Activated CD4-positive, alpha-beta T cell treated with anti-CD3 and anti-CD28 coated beads, Interleukin-2, amount 50 U/mL, for 4 hours (primary cell): ENCODE measurements at places on chromosomes 7 and 10.

- no peak for DNase-seq
Measured at GRCh38 chr7:23893176-23893941, 183.3 kb downstream of the STK31 start.

GRCh38 chr7:31100445-31100844 lies 48.3 kb downstream of the ADCYAP1R1 start:
- no peak for DNase-seq

DNA sequence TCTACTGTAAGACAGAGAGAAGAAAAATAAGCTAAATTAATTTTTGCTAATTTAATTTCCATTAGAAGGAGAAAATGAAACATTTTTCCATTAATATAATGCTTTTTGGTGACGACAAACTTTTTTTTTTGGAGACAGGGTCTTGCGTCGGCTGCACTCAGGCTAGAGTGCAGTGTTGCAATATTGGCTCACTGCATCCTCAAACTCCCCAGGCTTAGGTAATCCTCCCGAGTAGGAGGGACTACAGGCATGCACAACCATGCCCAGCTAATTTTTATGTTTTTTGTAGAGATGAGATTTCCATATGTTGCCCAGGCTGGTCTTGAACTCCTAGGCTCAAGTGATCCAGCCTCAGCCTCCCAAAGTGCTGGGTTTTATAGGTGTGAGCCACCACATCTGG lies 229.8 kb upstream of the LRRN3 start:
- DNase-seq, result no peak

GRCh38 chr10:65294329-65294728 lies 1631.5 kb upstream of the LRRTM3 start:
- DNase-seq, result no peak

DNA sequence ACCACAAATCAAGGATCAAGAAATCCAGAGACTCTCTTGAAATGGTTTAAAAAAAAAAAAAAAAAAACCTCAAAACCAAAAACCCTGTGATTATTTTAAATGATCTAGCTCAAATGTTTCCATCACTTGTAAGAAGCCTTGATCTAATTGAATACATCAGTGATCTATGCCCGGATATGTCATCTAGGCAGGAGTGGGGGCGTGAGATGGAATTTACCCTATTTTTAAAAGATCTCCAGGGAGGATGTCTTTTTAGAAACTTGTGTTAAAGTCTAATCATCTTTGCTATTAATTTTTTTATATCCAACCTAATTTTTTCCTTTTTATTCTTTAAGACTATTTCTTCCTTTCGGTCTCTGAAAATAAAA lies 101.4 kb upstream of the PDLIM1 start:
- no peak for DNase-seq

- DNase-seq, result no peak
Measured at GRCh38 chr10:62175251-62175650, 93.4 kb downstream of the RTKN2 start.

DNA sequence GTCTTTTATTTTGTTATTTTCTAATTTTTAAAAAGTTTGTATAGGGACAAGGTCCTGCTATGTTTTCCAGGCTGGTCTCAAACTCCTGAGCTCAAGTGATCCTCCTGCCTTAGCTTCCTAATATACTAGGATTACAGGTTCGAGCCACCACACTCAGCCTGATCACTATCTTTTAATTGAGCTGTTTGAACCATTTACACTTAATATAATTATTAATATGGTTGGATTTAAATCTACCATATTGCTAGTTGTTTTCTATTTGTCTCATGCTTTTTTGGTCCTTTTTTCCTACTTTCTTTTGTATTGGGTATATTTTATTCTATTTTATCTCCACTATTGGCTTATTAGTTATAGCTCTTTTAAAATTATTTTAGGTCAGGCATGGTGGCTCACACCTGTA lies 13.2 kb upstream of the CNOT4 start:
- no peak for DNase-seq

- DNase-seq, result no peak
Measured at GRCh38 chr10:117476281-117476680, 66.3 kb upstream of the EMX2 start.

DNA sequence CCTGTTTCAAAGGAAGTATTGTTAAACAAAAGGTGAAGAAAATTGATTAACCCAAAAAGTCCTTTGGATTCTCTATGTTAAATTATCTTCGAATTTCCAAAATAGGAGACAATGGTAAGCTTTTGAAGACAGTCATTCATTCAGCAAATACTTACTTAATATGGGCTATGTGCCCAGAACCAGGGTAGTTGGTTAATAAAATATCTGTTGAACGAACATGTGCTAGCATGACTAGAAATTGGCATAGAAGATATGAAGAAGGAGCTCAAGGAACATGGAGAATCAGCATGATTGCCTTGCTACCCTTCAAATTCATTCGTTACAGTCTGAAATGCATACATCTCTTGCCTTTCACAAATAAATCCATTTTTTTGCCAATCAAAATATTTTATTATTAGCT lies 123.1 kb upstream of the RHEB start:
- no peak for DNase-seq

- DNase-seq, result no peak
Measured at GRCh38 chr10:68223535-68224165, 8.3 kb downstream of the ATOH7 start.

- DNase-seq, result no peak
Measured at GRCh38 chr10:78464118-78464855, 430.6 kb downstream of the RPS24 start.

DNA sequence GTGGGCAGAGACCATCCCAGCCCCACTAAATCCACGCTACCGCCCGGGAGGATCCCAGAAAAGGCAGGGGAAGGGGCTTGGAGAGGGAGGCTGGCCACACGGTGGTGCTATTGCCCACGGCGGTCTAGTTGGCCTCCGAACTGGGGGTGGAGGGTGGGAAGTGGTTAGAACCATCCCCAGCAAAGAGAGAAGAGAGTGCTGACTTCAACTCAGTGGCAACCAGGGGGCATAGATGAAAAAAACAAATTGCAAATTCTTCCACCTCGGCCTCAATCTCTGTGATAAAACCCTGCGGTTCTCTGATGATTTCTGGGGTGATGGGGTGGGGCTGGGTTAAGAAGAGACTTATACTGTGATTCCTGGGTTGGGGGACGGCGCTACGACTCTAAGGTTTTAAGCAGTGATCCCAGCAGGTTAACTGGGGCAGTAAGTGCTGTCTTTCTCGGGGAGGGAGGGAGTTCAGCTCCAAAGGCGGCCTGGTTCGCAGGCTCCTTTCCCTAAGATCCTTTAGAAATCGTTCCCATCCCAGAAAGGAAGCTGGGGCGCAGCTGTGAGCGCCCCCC lies 154.5 kb upstream of the LYZL2 start:
- peak; percentile 82 for DNase-seq

DNA sequence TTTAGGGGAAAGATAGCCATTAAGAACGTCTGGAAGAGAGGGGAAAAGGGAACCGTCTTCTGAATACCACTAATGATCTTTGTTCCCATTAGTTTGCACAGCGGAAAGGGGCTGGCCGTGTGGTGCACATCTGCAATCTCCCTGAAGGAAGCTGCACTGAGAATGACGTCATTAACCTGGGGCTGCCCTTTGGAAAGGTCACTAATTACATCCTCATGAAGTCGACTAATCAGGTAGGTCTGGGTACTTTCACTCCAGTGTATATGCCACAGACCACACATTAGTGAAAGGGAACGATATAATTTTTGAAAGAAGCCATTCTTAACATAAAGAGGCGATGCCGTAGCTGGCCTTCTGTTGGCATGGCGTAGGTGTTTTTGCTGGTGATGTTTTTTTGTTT lies 74.3 kb upstream of the PDCD4 start:
- no peak for DNase-seq

GRCh38 chr10:49523301-49523700 lies 15.6 kb downstream of the ERCC6 start:
- DNase-seq, result no peak

DNA sequence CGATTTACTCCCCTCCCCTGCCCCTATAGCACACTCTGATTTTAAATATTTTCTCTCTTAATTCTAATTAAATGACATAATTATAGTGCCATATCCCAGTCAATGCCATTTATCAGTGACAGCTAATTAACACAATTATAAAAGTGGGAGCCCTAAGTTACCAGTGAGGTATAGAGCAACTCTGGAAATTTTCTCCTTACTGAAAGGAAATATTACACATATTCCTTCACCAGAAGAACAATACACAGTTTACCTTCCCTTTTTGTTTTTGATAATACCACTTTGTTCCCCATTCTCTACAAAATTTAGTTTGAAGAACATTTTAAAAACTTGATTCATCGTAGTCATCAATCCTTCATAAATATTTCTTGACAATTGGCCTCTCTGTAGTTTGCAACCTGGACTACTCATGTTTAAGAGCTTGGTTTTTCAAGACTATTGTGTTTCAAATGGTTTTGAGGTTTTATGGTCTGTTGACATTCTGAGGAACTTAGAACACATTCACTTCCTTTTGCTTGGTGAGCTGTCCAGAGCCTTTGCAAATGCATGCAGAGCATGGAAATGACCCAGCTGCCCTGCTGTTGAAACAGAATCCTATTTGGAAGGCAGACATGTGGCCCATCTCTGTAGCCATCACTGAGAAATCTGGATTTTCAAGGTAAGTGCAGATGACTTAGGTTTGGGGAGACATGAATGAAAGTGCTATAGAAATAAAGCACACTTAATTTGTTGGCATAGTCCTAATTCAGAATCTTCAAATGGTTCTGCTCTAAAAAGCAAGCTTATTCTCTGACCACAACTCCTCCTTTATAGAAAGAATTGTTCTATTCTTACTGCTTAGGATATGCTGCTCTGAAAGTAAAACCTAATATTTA lies at the start of gene GPR141:
Gene GPR141, plus strand, starts transcription at position 521 of the 875 bp plus-strand sequence. CDS start 56,628 bp downstream, outside the sequence.
- no peak for DNase-seq

GRCh38 chr10:5860066-5860465 lies 29.6 kb downstream of the ANKRD16 start:
- no peak for DNase-seq

DNA sequence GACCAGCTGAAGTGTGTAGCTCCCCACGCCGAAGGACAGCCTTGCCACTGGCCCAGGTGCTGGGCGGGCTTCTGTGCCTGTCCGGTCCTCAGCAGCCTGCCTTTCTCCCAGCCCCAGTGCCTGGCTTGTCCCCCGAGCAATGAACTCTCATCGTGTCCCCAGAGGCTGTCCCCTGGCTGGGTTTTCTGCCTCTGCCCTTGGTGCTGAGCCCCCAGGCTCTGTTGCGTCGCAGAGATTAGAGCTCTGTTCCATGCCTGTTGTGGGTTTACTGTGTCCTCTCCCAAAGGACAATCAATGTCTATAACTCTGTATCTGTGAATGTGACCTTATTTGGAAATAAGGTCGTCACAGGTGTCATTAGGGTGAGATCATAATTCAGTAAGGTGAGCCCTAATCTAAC lies 226.1 kb upstream of the SHH start:
- DNase-seq, result no peak

DNA sequence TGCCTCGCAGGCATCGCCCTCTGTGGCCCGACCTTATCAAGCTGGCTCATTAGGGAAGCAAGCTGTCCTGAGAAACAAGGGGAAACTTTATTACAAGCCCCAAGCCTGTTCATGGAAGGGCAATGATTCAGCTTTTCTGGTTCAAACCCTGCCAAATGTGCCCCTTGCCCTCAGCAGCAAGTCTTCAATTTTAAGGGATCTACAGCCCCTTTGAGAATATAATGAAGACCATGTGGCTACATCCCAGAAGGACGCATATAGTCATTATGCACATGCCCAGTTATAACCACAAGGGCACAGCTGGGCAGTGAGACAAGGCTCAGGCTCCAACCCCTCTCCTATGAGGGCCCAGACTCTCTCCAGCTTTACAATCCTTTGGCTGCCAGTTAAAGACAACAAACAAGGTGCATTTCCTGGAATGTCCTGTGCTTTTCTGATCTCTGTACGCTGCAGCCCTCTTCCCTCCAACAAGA lies 56.7 kb downstream of the DDC start:
- no peak for DNase-seq

DNA sequence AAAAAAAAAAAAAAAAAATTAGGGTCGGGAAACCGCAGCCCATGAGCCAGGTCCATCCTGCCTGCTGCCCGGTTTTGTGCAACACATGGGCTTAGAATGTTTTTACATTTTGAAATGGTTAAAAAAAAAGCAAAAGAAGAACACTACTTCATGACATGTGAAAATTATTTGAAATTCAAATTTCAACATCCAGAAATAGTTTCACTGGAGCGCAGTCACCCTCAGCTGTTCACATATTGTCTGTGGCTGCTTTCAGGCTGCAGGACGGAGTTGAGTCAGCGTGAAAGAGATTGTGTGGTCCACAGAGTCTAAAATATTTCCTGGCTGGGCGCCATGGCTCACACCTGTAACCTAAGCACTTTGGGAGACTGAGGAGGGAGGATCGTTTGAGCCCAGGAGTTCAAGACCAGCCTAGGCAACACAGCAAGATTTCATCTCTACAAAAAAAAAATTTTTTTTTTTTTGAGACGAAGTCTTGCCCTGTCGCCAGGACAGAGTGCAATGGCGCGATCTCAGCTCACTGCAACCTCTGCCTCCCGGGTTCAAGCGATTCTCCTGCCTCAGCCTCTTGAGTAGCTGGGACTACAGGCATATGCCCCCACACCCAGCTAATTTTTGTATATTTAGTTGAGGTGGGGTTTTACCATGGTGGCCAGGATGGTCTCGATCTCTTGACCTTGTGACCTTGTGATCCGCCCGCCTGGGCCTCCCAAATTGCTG lies 63.9 kb upstream of the ECHDC3 start:
- no peak for DNase-seq

DNA sequence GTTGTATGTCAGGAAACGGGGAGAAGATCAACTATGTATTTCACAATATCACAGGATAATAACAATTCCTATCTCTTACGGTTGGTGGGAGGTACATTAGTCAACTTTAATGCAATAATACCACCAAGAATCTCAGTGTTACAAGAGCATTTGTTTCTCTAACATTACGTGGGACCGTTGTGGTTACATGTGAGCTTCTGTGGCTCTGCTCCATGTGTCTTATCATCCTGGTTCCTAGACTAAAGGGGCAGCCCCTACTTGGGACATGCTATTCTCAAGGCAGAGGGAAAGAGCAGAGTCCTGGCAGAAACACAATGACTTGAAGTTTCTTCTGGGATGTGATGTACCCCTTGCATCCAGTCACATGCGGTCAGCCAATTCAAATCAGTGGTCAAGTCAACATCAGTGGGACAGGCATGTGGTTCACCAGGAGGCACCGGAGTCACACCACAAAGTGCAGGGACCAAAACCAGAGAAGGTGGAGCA lies 2.5 kb upstream of the ZNF22 start:
- no peak for DNase-seq

DNA sequence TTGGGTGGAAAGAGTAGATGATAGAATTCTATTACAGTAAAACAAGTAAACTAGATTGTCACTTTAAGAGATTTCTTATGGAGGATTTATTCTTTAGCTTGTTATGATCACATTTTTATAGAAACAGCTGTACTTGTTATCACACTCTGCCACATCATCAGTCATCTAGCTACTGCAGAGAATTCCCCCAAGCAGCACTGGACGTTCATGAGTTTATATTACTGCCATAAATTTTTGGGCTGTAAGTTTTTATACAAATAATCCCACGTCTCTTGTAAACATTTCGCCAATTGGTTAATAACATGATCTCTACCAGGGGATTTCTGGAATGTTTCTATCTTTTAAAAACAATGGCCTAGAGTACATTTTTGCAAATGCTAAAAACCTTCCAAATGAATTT lies 238.8 kb downstream of the POLR1F start:
- DNase-seq, result no peak
